ENCODE measurements at places on chromosomes 16 and 17. TPM values are rescaled to one million over a fixed set of nuclear protein-coding genes. Genes with fewer than 3 reads are reported as not detected.

CRYBA1 gene
- not detected for total RNA-seq

- DNase-seq = no peak
Observed at GRCh38 chr17:77141846-77142449, 1.2 kb downstream of the SEC14L1 start.

GLIS2 gene
- total RNA-seq = 7.4 TPM

SMPD3 gene
- not detected for total RNA-seq

- peak; percentile 61 for DNase-seq
Observed at GRCh38 chr16:19898924-19899604, 14.4 kb upstream of the GPRC5B start.

- no peak for DNase-seq
Observed at GRCh38 chr17:50768346-50768761, 1.0 kb upstream of the ANKRD40CL start.

DNA sequence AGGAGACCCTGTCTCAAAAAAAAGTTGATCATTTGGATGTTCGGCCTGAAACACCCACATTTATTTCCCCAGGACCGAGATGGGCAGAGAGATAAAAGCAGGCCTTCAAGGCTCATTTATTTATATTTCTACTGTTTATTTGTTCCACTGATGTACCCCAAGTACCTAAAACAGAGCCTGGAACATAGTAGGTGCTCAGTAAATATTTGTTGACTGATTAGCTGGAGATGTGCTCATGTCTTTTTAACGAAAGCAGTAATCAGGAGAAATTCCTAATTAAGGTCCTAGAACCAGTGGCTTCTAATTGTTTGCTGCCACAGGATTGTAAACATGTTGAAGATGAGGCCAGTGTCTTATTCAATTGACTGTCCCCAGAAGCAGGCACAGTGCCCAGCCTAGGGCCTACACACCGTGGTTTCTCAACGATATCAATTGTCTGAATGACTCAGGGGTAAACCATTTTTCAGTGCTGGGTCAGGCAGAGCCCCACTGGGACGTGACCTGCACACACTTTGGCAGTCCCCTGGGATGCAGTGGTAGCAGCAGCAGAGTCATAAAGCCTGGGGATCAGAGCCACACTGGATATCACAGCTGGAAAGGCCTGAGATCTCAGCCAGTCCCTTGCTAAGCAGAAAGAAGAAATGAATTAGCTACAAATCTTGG is 34.8 kb downstream of the SOST start:
- peak; percentile 69 for DNase-seq

DNA sequence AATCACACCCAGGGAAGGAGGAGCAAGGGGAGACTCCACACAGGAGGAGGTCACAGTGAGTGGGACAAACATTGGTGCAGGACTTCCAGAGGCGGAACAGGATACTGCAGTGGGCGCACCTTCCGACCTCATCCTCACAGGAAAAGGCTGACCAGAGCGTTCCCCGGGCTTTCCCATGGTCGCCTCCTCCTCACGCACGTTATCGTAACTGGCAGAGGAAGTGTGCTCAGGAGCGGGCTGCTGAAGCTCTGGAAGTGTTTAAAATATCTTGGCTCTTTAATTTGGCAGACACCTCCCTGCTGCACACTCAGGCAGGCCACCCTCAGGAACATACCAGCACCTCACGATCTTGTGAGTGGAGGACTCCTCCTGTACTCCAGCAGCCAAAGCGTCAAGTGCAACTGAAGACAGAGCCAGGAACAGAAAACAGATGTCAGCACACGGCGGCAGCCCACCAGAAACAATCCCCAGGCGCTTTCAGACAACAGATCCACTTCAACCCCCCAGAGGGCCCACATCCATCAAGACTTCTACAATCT is 17.5 kb downstream of the FANCA start:
- no peak for DNase-seq

NPTX1 gene
- total RNA-seq = not detected

GRCh38 chr16:53864819-53865493 is 161.0 kb downstream of the FTO start:
- DNase-seq = peak; percentile 34

NTN1 gene
- 11.9 TPM for total RNA-seq

C17orf107 gene
- 4.8 TPM for total RNA-seq

NLRC3 gene
- not detected for total RNA-seq

DNA sequence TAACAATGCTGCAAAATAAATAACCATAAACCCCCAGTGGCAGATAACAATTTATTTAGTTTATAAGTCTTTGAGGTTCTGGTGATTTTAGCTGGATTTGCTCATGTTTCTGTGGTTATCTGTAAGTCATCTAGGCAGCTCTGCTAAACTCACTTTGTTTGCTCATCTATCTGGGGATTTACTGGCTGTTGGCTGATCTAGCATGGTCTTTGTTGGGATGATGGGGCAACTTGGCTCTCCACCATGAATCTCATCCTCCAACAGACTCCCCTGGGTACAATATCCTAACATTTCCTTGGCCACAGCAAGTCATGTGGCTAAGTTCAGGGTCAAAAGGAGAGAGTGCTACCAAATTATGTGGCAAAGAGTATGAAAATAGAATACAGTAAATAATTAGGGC is 359.3 kb downstream of the CA10 start:
- DNase-seq = no peak

DNA sequence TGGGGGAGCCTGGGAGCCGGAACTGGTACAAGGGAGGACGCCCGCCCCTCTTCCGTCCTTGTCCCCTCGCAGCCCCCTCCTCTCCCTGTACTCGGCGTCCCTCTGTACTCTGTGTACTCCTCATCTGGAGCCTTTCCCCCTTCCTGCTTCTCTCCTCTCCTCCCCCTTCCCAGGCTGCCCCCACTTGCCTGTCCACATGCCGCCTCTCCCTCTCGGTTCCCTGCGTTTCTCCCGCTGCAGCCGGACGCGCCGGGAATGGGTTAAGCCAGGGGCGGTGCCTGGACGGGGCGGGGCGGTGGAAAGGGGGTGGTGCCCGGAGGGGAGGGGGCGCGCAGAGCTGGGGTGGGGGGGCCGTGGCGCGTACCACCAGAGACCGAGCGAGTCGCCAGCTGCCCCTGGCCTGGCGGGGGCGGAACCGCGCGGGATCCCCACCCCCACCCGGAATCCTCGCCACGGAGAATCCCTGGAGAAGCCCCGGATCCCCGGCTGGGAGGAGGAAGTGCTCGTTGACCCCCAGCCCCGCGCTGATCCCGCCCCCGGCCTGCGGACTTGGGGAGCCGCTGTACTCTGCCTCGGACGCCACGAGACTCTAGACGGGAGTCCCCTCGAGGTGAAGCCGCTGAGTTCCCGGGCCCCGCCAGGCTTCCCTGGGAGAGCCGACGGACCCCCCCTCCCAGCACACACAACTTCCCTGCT is 22.6 kb downstream of the GJD3 start:
- peak; percentile 81 for DNase-seq

DNA sequence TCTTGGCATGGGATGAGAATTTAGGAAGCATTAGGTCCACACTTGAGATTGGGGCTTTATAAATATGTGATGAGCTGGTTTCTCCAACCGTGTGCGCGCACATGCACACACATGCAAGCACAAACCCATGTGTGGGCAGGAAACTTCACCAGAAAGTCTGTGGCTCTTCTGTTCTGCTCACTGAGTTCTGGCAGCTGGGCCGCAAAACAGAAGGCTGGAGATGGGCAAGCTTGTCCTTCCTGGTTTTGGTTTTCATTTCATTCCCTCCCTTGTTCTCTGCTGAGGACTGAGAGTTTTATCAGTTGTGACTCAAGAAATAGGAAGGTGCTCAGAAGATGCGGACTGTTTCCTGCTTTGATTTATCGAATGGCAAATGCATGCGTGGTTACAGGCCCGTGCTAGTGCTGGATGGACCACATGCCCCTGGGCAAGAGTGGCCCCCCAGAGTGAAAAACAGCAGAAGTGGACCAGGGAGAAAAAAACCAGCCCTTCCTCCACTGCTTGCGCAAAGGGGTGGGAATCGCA is 14.1 kb downstream of the MAP3K14 start:
- no peak for DNase-seq

- peak; percentile 76 for DNase-seq
Observed at GRCh38 chr16:11613381-11614303, 26.9 kb upstream of the LITAF start.

All from Caki2 (cell line).